ENCODE measurements at places on chromosomes 3 and 15. TPM values are rescaled to one million over a fixed set of nuclear protein-coding genes. Genes with fewer than 3 reads are reported as not detected.
A peak's percentile ranks its signal among the peaks of the same experiment; 100 is the strongest.

Gene FES
- total RNA-seq = 2.5 TPM

Gene ZNF621
- total RNA-seq = 20.7 TPM

Gene UBE3A
- 119 TPM for total RNA-seq

Gene MINAR1
- total RNA-seq = 0.35 TPM

Gene P2RY14
- 0.84 TPM for total RNA-seq

Gene SERPINI1
- 1.7 TPM for total RNA-seq

Gene SEMA5B
- not detected for total RNA-seq

Gene GOLGA8S
- not detected for total RNA-seq

Gene GPR156
- not detected for total RNA-seq

Gene MYLK
- total RNA-seq = not detected

Gene TATDN2
- 60.0 TPM for total RNA-seq

Gene MYEF2
- 9.8 TPM for total RNA-seq

Gene LOXL1
- 1.5 TPM for total RNA-seq

Gene NDUFB4
- total RNA-seq = 103 TPM

Gene SPESP1
- total RNA-seq = 1.0 TPM

DNA sequence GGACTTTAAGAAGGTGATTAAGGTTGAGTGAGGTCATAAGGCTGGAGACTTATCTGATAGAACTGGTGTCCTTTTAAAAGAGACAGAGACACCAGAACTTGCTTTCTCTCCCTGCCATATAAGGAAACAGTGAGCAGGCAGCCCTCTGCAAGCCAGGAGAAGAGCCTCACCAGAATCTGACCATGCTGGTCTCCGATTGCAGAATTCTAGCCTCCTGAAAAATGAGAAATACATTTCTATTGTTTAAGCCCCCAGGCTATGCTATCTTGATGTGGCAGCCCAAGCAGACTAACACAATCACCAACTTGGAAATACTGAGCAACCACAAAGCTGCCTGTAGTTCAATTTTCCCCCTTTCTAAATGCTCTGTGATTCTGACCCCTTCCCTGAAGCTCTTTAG lies 161.4 kb upstream of the RARB start:
- no peaks in the 10 kb centered on the region for H3K27me3 ChIP-seq
- DNase-seq = no peak
- H3K4me3 ChIP-seq = no peak overlapping the region
- no peaks in the 10 kb centered on the region for H3K4me1 ChIP-seq

- no peak for DNase-seq
- peaks cover 14% of the 10 kb centered on the region for H3K4me1 ChIP-seq
- H3K4me3 ChIP-seq = no peak overlapping the region
- H3K27ac ChIP-seq = no peak overlapping the region
These were observed 1.9 kb downstream of the DNAJA4 start for GRCh38 chr15:78266229-78266628.

GRCh38 chr3:42655331-42655888 lies 1.9 kb downstream of the ZBTB47 start:
- H3K4me3 ChIP-seq = no peak overlapping the region
- no peaks in the 10 kb centered on the region for H3K36me3 ChIP-seq
- no peaks in the 10 kb centered on the region for H3K27me3 ChIP-seq
- DNase-seq = no peak
- peaks cover 14% of the 10 kb centered on the region for H3K4me1 ChIP-seq

- H3K4me1 ChIP-seq = no peaks in the 10 kb centered on the region
- H3K27ac ChIP-seq = no peak overlapping the region
- DNase-seq = no peak
These were observed 209.6 kb downstream of the TJP1 start for GRCh38 chr15:29612701-29613100.

DNA sequence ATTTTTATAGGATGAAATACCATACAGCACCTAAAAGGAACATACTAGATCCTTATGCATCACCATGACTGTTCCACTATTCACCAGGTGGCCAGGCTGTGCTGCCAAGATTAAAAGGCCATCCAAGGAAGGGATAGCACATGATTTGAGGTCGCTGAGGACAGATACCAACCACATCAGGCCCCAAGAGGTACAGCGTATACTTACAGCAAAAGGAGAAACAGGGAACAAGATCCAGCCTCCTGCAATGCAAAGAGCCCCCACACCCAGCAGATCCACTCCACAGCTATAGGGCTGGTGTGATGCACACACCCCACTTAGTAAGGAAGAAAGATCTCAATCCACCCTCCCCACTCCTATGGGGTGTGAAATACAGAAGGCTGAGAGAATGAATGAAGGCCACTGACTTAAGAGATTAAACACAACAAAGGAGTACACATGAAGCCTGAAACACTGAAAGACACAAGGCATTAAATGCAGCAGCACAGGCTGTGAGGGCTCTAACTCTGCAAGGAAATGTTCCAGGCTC lies 32.0 kb upstream of the ZNF445 start:
- H3K36me3 ChIP-seq = no peaks in the 10 kb centered on the region
- peak overlapping the region; percentile 70 for H3K4me3 ChIP-seq
- DNase-seq = no peak

GRCh38 chr3:123650101-123650500 lies 65.2 kb upstream of the HACD2 start:
- no peak overlapping the region for H3K4me3 ChIP-seq
- no peak overlapping the region for H3K27ac ChIP-seq
- H3K27me3 ChIP-seq = no peaks in the 10 kb centered on the region
- no peak for DNase-seq
- H3K4me1 ChIP-seq = no peaks in the 10 kb centered on the region

GRCh38 chr3:54356261-54357045 lies 234.1 kb downstream of the CACNA2D3 start:
- no peaks in the 10 kb centered on the region for H3K4me1 ChIP-seq
- no peak overlapping the region for H3K4me3 ChIP-seq
- H3K36me3 ChIP-seq = no peaks in the 10 kb centered on the region
- DNase-seq = no peak
- H3K27ac ChIP-seq = no peak overlapping the region

- no peak for DNase-seq
- no peak overlapping the region for H3K4me3 ChIP-seq
- H3K27ac ChIP-seq = no peak overlapping the region
- no peaks in the 10 kb centered on the region for H3K27me3 ChIP-seq
- H3K4me1 ChIP-seq = no peaks in the 10 kb centered on the region
- no peaks in the 10 kb centered on the region for H3K36me3 ChIP-seq
These were observed 38.3 kb downstream of the MYH15 start for GRCh38 chr3:108472001-108472591.

DNA sequence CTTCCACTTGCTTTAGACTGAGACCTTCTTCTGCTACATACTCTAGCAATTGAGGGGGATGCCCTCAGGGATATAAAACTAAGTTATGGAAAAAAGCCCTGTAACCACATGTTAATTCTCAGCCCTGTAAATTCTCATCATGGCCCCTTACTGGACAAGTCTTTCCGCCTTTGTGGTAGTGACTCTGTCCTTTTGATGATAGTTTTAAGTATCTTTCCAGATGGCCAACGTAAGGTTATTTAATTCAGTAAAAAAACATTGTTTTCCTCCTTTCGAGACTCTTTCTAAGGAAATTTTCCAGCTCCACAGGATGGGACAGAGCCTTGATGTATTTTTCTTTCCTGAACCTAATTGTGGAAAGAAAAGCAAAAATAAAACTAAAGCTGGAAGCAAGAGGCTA lies 25.3 kb upstream of the TM4SF4 start:
- no peak overlapping the region for H3K4me3 ChIP-seq
- H3K27me3 ChIP-seq = no peaks in the 10 kb centered on the region
- H3K36me3 ChIP-seq = no peaks in the 10 kb centered on the region
- no peaks in the 10 kb centered on the region for H3K4me1 ChIP-seq
- DNase-seq = no peak

- H3K27me3 ChIP-seq = peaks cover 45% of the 10 kb centered on the region
- DNase-seq = no peak
- H3K4me1 ChIP-seq = peaks cover 26% of the 10 kb centered on the region
- H3K27ac ChIP-seq = peak overlapping the region; percentile 75
These were observed 542 bp upstream of the MEIS2 start for GRCh38 chr15:37100966-37101215.

GRCh38 chr15:59557581-59557980 lies 54.0 kb upstream of the GCNT3 start:
- no peaks in the 10 kb centered on the region for H3K4me1 ChIP-seq
- no peak overlapping the region for H3K4me3 ChIP-seq
- no peak for DNase-seq

DNA sequence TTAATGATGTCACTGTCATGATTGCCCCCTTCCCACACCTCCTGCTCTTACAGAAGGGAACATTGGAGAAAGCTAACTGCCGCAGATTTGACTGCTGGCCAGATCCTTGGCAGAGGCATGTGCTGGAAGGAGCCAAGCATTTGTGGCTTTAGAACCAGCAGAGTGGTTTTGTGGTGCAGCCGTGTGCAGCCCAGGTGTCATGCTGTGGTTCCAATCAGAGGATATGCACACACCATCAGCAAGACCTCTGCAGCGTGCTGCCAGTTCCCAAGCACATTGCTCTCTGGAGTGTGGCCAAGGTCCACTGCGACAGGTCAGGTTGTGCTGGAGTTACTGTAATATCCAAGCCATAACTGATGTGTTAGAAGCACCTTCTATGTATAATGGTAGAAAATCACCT lies 61.6 kb downstream of the OTOL1 start:
- H3K4me1 ChIP-seq = no peaks in the 10 kb centered on the region
- H3K36me3 ChIP-seq = no peaks in the 10 kb centered on the region
- no peak for DNase-seq
- no peak overlapping the region for H3K27ac ChIP-seq
- no peak overlapping the region for H3K4me3 ChIP-seq

DNA sequence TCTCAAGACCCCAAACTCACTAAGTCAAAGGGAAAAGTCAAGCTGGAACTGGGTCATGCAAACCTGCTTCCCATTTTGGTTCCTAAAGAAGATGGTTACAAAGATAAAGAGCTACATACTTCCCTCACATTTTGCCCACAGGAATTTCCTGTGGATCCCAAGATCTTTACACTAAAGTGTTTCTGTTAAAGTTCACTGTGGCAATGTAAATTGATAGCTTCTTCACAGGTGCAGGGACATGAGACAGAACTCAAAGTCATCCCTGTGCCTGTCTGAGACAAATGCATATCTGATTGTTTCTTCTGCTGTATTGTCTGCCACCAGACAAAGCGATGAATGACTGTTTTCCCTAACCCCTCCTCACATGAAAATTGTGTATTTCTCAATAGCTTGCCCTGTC lies 567.8 kb downstream of the ZIC1 start:
- no peaks in the 10 kb centered on the region for H3K36me3 ChIP-seq
- no peaks in the 10 kb centered on the region for H3K27me3 ChIP-seq
- no peak for DNase-seq

- peak overlapping the region; percentile 47 for H3K4me3 ChIP-seq
- no peaks in the 10 kb centered on the region for H3K27me3 ChIP-seq
- no peaks in the 10 kb centered on the region for H3K36me3 ChIP-seq
- H3K4me1 ChIP-seq = peaks cover 21% of the 10 kb centered on the region
These were observed 641 bp downstream of the ACVR2B start for GRCh38 chr3:38454178-38454883.

DNA sequence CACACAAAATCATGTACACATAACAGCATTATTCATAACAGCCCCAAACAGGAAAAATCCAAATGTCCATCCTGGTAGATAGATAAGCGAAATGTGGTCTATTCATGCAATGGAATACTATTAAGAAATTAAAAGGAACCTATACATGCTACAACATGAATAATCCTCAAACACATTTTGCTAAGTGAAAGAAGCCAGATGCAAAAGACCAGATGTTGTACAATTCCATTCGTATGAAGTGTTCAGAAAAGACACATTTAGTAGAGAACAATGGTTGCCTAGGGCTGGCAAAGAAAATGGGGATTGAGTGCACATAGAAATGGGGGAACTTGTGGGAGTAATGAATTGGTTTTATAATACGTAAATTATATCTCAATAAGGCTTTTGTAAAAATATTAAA lies 182.3 kb downstream of the EBLN2 start:
- no peak overlapping the region for H3K27ac ChIP-seq
- no peaks in the 10 kb centered on the region for H3K27me3 ChIP-seq
- no peaks in the 10 kb centered on the region for H3K4me1 ChIP-seq
- no peak overlapping the region for H3K4me3 ChIP-seq
- DNase-seq = no peak

GRCh38 chr3:60309539-60310268 lies 941.5 kb downstream of the FHIT start:
- no peaks in the 10 kb centered on the region for H3K4me1 ChIP-seq
- no peaks in the 10 kb centered on the region for H3K36me3 ChIP-seq
- H3K4me3 ChIP-seq = no peak overlapping the region
- no peak overlapping the region for H3K27ac ChIP-seq
- no peaks in the 10 kb centered on the region for H3K27me3 ChIP-seq

DNA sequence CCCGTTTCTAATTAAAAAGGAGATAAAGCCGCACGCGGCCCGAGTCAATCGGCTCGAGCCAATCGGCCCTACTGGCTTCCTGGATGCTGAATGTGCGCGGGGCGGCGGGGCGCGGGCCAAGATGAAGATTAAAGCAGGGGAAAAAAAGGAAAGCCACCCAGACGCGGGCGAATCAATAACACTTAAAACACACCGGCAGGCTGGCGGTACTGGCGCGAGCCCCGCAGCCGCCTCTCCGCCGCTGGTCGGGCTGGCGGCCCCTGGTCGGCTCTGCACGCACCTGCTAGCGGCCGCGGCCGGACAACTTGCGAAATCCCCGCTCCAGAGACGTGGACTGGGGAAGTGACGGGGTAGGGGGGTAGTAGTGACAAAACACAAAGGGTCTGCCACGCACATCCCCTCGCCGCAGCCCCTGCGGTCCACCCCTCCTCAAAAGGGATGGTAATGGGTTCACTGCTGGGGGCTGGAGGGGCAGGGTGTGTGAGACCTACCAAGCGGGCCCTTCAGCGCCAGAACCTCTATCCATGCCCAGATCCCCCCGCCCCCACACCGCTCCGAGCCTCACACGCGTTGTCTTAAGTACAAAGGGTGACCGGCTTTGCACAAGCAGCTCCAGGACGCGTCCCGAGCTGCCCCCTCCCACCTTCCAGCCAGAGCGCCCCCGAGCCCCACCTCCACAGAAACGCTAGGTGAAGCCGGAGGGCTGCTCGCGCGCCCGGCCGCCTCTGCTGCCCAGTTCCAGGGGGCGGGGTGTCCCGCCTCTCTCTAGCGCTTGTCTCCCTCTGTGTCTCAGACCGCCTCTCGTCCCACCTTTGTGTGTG lies 1.4 kb downstream of the WNT7A start:
- no peaks in the 10 kb centered on the region for H3K36me3 ChIP-seq
- DNase-seq = no peak
- peaks cover 20% of the 10 kb centered on the region for H3K27me3 ChIP-seq
- peak overlapping the region; percentile 70 for H3K4me3 ChIP-seq
- H3K27ac ChIP-seq = no peak overlapping the region

GRCh38 chr15:63089260-63090043 lies 32.2 kb upstream of the LACTB start:
- no peaks in the 10 kb centered on the region for H3K36me3 ChIP-seq
- H3K27ac ChIP-seq = no peak overlapping the region
- H3K4me1 ChIP-seq = no peaks in the 10 kb centered on the region
- DNase-seq = no peak
- H3K4me3 ChIP-seq = no peak overlapping the region

DNA sequence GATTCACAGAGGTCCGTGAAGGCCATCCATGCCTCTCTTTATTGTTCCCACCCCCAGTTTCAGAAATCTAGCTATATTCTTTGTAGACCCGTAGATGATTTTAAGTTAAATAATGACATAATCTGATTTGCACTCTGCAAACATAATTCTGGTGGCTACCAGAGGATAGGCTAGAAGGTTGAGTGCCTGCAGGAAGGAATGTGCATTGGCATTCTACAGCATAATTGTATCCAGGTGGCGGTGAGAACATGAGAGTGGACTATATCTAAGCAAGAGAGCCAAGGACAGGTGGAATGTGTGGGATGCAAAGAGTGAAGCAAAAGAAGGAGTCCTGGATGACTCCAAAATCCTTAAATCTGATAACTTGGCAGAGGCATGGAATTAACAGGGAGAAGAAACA lies 298.5 kb upstream of the MME start:
- H3K4me1 ChIP-seq = no peaks in the 10 kb centered on the region
- H3K36me3 ChIP-seq = no peaks in the 10 kb centered on the region
- DNase-seq = no peak
- no peak overlapping the region for H3K4me3 ChIP-seq
- H3K27me3 ChIP-seq = no peaks in the 10 kb centered on the region
- H3K27ac ChIP-seq = no peak overlapping the region

All from CD8-positive, alpha-beta memory T cell (primary cell).